ENCODE measurements at places on chromosomes 6 and 20. TPM values are rescaled to one million over a fixed set of nuclear protein-coding genes. Genes with fewer than 3 reads are reported as not detected.

DNA sequence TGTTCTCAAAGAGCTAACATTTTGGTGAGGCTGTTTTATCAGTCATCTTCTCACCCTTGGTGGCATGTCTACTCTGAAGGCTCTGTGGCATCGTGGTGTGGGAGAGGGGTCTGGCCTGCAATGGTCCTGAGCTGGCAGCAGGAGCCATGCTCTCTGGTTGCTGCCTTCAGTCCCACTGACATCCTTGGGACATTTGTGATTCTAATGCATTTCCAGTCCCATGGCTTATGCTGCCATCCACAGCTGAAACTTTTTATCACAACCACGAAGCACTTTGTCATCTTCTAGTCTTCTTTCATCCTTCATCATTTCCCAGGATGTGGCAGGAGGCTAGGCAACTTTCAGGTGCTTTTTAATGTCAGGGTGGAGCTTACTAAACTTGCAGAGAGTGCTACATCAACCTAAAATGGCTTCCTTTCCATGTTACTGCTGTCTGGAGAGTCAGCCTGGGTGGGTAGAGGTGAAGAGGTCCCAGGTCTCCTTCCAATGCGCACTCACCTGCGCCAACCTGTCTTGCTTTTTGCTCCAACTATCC, 77.1 kb downstream of the GPR63 start:
- no peak for DNase-seq

GRCh38 chr6:113647143-113647889, 209.8 kb upstream of the MARCKS start:
- DNase-seq = no peak

GRCh38 chr20:13644010-13644409, 5.3 kb upstream of the TASP1 start:
- DNase-seq = no peak

GRCh38 chr6:45591890-45592289, 214.2 kb upstream of the SUPT3H start:
- no peak for DNase-seq

DNA sequence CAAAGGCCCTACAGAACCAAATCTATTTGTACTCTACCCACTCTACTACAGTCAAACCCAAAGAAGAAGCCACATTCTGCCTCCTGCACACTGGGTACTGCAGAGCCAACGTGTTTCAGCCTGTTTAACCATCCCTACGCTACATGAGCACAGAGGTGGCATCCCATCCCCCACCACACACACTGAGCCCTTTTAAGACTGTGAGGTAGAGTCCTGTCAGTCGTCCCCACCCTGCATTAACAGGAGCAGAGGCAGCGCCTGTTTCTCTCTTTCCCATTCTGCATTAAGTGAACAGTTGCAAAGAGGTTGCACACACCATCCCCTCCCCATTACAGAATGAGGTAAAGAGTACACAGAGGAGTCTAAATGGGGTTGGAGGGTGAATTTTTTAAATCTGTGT, 5.2 kb upstream of the RSPH4A start:
- no peak for DNase-seq

GRCh38 chr20:53891306-53891894, 179.0 kb downstream of the BCAS1 start:
- DNase-seq = no peak

DNA sequence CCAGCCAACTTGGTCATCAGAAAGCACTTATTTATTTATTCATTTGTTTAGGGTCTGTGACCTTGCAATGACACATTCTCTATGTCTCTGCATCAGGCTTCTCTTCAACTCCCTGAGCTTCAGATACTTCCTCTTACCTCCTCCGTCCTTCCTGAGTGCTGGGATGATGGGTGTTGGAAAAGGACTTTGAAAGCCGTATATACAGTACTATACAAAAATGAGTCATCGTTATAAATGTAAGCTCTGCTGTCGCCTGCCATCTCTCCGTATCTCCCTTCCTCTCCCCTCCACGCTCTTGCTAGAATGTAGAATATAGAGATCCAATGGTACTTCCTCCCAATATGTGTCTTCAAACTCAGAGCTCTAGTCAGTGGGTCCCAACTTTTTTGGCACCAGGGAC, 91.9 kb upstream of the SALL4 start:
- DNase-seq = no peak

DNA sequence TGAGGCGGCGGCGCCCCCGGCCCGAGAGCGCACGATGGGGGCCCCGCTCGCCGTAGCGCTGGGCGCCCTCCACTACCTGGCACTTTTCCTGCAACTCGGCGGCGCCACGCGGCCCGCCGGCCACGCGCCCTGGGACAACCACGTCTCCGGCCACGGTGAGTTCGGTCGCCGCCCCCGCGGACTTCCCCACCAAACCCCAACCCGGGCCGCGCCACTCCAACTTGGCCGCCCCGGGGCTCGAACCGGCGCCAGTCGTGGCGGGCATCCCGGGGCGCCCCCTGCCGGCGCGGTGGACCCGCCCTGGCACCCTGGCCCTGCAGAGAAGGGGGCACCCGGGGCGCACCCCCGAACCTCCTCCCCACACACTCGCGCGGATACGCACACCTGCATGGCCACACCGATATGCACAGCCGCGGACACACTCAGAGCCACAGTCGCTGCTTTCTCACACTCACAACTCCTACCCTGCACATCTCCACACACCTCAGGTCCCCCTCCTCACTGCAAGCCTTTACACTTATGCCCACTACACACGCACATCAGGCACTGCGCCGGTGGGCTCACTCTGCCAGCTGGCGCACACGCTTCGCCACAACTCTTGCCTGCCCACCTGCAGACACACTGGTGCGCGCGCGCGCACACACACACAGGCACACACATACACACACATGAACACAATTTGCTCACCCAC, 535 bp downstream of the VSTM2L start:
- DNase-seq = no peak

GRCh38 chr6:165245701-165246100, 63.7 kb downstream of the C6orf118 start:
- DNase-seq = no peak

GRCh38 chr6:24076011-24076410, 50.0 kb upstream of the NRSN1 start:
- DNase-seq = no peak

GRCh38 chr20:33663161-33664084, 1.3 kb downstream of the C20orf144 start:
- DNase-seq = peak; percentile 76

DNA sequence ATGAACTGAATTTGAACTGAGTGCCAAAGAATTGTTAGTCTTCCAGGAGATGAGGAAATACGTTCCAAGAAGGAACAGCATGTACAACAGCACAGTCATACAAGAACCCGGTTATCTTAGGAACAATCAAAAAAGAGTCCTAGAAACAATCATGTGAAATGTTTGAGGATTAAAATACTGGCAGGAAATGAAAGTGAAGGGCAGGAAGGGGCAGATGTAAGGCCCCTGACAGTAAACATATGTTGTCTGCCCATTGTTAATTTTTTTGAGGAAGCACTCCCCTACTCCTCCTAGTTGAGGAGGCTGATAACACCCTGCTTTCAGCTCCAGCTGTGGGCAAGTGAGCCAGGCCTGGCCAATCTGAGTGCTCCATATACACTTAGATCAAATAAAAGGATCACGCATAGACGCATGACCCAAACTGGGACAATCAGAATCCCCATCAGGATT, 220.9 kb downstream of the HACE1 start:
- no peak for DNase-seq

HLA-DPB1 gene
- total RNA-seq = 78.9 TPM

KCNK15 gene
- not detected for total RNA-seq

L3MBTL3 gene
- total RNA-seq = 41.1 TPM

All from T-cell (primary cell).